ENCODE measurements at places on chromosomes 2 and 18.

- DNase-seq, result no peak
Measured at GRCh38 chr2:241064008-241064801, 37.9 kb downstream of the MTERF4 start.

GRCh38 chr2:211760103-211760502 is 778.5 kb downstream of the ERBB4 start:
- DNase-seq, result no peak

GRCh38 chr2:61470122-61470951 is 550 bp downstream of the USP34 start:
- DNase-seq, result no peak

GRCh38 chr2:38105922-38106321 is 30.0 kb upstream of the CYP1B1 start:
- DNase-seq, result no peak

- no peak for DNase-seq
Measured at GRCh38 chr18:36214811-36215210, 27.5 kb downstream of the MOCOS start.

DNA sequence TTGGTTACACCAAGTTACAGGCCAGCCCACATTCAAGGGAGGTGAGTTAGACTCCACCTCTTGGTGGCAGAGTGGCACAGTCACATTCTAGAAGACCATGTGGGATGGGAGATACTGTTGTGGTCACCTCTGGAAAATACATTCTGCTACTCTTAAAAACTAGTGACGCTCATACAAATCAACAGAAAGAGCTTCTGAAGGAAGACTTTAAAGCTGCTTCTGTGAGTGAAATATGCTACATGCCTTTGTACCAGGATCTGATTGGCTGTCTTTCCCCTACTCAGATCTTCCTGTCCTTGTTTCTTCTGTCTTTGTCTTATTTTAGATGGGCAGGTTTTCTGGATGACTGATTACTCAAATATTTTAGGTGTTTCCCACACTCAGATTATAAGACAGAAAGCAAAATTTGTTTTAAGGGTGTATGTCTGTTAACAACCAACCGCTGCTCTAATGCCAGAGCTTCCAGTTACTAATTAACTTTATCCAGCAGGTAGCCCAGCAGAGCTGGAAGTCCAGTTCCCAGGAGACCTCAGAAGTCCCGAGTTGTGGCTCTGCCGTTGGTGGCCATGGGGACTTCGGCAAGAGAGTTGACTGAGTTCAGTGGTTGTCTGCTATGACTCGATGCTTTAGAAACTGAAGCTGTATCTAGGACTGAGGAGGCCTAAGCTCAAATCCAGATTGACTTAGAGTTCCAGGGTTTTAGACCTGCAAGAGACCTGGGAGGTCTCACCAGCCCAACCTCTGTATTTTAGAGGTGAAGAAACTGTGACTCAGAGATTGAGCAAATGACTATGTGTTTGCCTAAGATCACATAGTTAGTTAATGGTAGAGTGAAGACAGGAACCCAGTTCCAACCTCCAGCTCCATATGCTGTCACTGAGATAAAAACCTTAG is 7.4 kb downstream of the IL1R2 start:
- DNase-seq, result peak; percentile 12

- no peak for DNase-seq
Measured at GRCh38 chr2:120596191-120596811, 139.4 kb upstream of the GLI2 start.

DNA sequence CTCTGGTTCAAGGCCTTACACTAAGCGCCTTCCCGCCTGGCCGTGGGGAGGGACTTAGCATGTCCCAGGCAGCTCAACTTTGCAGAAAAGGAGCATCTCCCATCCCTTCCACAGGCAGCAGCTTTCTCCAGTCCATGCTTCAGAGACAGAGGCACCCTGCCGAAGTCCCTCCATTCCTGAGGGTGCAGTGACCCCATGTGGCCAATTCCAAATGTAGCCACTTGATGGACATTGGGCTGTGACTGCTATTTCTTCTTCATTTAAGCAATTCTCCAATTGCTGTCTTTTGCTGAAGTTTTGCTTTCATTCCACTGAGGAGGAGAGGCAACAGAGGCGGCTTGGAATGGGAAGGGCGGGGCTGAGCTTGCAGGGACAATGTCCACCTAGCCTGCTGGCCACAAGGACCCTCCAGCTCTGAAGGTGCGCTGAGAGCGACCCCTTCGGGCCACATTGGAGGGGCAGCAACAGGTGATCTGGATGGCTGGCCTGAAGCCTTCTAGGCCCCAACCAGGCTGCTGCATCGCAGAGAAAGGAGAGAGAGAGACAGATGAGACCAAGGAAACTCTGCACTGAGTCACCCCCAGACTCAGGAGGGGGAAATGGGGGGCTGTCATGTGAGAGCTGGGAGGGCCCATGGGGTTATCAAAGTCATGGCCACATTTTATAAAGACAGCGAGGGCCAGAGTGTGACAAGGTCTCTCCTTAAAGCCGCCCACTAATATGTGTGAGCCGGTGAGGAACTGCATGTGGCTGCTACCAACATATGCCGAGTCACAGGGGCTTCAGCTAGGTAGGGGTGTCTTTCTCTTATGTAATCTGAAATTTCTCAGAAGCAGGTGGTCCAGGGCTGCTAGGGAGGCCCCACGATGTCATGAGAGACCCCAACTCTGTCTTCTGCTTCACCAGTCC is 61.3 kb downstream of the LONRF2 start:
- peak; percentile 85 for DNase-seq

GRCh38 chr18:56083097-56083521 is 495.1 kb upstream of the TCF4 start:
- DNase-seq, result peak; percentile 92

DNA sequence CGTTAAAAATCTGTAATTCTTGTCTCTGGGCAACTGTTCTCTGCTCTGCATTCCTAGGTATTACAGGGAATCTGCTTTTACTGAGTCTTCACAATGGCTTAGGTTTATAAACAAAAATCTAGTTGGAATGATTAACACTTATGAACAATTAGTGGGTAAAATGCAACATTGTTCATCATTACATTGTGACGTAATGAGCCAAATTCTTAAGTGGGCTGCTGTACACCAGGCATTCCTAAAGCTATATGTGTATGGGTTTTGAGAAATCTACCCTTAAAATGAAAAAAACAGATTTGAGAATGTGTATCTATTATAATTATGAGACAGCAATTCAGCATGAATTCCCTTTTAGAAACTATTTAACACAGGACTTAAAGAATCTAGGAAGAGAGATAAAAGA is 41.5 kb upstream of the ERBB4 start:
- DNase-seq, result no peak

GRCh38 chr2:80655265-80655664 is 350.7 kb upstream of the LRRTM1 start:
- no peak for DNase-seq

- DNase-seq, result no peak
Measured at GRCh38 chr2:54372361-54372760, 83.8 kb upstream of the SPTBN1 start.

- DNase-seq, result peak; percentile 91
Measured at GRCh38 chr2:29130295-29130694, 15.1 kb downstream of the CLIP4 start.

- DNase-seq, result peak; percentile 96
Measured at GRCh38 chr2:215698566-215698965, 262.7 kb upstream of the FN1 start.

DNA sequence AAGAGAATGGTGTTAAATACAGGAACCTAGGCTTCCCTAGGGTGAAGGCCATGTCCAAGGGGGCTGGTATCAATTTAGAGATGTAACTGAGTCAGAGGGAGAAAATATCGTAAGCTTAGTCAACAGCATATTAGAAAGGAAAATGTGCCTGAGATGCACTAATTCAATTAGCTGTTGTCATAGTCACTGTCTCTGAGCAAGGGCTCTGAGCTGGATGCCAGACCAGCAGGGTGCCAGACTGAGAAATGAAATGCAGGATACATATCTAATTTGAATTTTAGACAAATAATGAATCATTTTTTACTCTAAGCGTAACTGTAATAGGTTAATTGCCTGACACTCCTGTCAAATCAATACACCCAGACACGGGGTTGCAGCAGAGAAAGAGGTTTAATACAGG is 11.4 kb upstream of the SLC35F6 start:
- DNase-seq, result no peak

GRCh38 chr2:228417956-228418355 is 236.5 kb upstream of the SPHKAP start:
- no peak for DNase-seq

GRCh38 chr2:152715854-152716428 is 1.3 kb downstream of the PRPF40A start:
- peak; percentile 5 for DNase-seq

DNA sequence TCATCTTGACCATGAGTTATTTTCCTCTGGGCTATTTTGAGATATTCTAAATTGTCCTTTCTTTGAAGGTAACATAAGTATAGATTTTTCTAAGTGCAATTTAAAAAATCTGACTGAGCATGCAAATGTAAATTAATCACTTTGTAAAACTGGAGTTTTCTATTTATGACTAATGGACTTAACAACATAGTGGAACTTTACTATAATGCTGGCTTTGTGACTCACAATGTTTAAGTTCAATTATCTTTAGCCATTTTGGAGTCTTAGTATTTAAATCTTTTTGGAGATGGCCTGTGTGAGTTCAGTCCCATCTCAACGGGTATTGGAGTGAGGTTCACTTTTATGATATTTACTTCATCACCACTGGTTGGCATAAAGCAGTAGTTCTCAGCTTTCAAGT is 35.2 kb upstream of the NOSTRIN start:
- peak; percentile 26 for DNase-seq

- peak; percentile 88 for DNase-seq
Measured at GRCh38 chr2:138267161-138267901, 234.2 kb upstream of the SPOPL start.

GRCh38 chr2:156476850-156477206 is 40.6 kb downstream of the GPD2 start:
- peak; percentile 74 for DNase-seq

GRCh38 chr18:45926691-45927090 is 40.4 kb downstream of the EPG5 start:
- no peak for DNase-seq

DNA sequence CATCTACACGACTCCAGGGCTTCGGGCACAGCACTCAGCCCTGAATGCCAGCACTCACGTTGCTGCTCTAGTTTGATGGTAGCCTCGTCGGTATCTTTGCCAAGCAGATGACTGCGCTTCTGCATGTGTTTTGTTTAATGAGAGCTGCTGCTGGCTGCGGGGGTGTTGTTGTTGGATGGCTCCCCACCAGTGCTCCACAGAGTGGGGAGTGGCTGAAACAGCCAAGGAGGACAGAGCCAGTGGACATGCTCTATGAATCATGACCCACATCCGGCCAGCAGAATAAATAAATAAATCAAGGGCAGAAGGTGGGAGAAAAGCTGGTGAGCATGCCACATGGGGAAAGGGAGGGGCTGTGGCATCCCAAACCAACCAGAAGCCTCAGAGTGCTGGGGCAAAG is 131.2 kb upstream of the SOX11 start:
- DNase-seq, result peak; percentile 83

GRCh38 chr2:122859260-122859659 is 1103.8 kb downstream of the TSN start:
- DNase-seq, result no peak

DNA sequence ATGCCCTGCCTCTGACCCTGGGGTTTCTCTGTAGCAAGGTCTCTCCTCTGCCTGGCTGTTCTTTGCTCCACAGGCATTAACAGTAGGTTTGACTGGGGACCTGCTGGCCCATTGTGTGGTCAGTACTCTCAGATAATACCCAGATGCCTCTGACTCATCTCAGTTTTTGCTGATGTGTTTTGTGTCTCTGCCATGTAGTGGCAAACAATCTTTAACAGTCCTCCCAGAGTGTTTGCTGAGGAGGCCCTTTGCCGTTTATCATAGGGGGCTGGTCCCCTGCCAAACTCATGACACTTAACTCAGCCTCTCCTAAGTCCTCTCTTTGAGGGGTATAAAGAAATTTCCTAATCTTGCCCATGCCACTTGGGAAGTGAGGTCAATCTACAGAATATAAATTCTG is 793.7 kb upstream of the FANCL start:
- no peak for DNase-seq

DNA sequence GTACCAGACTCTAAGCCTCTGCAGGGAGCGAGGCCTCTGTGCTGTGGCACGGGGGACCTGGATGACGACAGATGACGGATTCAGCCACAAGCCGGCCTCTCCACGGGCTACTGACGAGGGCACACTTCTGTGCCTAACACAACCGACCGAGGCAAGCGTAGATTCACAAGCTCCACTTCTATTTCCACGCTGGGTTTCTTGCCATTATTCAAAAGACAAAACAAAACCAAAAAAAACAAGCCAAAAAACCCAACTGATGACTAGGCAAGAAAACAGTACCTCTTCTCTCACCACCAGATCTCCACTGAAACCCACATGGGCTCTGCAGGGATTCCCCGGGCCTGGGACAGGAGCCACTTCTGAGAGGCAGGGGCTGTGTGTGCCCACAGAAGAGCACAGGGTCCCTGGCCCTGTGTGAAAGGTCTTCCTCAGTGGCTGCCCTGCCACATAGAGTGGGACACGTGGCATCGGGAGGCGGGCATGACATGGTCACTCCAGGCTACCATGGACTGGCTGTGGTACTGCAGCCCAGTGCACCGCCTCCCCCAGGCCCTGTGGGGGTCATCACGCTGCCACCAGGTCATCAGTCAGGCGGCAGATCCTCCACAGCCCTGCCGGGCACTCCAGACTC is 254.7 kb downstream of the HDAC4 start:
- no peak for DNase-seq

GRCh38 chr18:5455674-5456073 is 88.1 kb downstream of the EPB41L3 start:
- peak; percentile 96 for DNase-seq

- DNase-seq, result no peak
Measured at GRCh38 chr2:126766969-126767296, 111.0 kb downstream of the GYPC start.

DNA sequence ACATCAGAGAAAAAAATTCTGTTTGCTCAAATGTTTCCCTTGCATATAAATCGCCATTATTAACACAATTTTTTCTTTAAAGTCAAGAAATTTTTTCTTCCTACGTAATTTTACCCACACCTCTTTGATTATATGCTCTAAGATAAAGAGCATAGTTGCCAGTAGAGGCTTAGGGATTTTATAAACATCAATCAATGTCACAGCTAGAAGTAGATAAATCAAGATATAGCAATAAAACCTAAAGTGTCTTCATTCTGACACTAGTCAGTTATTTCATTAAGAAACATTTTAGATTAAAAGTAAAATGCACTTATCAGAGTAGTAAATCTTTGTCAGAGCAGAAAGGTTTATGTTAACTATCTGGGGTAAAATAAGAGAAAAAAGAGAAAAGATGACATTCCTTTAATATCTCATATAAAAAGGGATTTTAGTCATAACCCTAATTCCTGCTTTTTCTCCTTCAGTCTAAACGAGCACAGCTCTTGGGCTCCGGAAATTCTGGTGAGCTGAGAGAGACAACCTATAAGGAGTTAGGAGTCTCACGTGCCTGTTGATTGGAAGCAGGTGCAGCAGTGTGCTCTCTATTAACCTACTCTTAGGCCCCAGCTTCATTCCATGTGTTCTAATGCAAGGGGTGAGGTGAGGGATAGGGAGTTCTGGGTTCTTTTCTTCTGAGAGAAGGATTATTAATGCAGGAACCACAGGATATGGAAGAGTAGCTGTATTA is 172.4 kb upstream of the GULP1 start:
- no peak for DNase-seq
